Activated naive CD4-positive, alpha-beta T cell treated with Interleukin-2 at 50 U/mL for 16 hours (primary cell): ENCODE measurements at places on chromosomes 6 and 20.

GRCh38 chr6:42808492-42809483, 26.9 kb downstream of the BICRAL start:
- no peak for DNase-seq

DNA sequence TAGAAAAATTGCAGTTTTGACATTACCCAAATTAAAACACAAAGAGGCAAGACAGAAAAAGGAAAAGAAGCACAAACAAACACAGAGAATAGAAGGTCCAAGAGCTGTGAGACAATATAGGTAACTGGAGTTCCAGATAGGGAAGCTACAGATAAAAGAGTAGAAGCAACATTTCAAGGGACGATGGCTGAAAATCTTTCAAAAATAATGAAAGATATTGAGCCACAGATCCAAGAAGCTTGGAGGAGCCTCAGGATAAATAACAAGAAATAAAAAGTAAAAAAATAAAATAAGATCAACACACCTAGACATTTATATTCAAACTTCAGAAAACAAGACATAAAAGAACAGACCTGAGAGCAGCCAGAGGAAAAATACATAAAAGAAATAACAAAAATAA, 164.9 kb downstream of the FNDC1 start:
- DNase-seq, result no peak

DNA sequence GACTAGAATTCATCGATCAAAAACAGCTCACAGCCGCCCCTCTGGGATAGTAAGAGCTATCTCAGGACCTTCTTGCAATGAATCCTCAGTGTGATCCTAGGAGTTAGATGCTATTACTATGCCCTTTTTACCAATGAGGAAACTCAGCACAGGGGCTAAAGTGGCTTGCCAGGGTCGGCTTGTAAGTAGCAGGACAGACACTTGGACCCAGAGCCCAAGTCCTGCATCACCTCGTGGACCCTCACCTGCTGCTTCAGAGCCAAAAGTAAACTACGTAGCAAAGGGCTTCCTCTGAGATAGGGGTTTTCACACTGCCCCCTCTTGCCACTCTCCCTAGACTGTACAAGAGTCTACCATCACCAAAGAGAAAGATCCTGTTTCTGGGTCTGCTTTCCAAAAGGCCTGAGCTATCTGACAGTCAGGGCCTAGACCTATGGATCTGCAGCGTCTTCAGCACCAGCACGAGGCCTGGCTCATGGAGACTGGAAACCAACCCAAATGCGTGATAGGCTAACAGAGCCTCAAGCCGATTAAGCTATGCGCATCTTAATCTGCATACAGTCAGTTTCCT, 172.3 kb downstream of the ANKRD60 start:
- DNase-seq, result no peak

GRCh38 chr6:134853111-134854055, 96.5 kb downstream of the ALDH8A1 start:
- DNase-seq, result no peak

DNA sequence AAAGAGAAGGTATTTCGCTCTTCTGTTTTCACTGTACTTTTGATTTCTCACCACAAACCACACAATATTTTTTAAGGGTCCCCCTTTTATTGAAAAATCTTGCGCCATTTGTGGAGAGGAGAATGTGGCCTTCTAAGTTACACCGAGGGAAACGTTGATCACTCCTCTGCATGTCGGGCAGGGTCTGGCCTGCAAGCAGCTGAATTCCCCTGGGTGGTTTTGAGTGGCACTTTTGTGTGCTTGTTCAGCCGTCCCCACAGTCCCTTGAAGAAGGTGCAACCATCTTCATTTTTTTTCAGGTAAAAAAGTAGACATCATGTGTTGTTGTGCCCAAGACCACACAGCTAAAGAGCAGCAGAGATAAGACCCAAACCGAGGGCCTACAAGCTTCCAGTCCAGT, 6.1 kb downstream of the GPR31 start:
- no peak for DNase-seq

DNA sequence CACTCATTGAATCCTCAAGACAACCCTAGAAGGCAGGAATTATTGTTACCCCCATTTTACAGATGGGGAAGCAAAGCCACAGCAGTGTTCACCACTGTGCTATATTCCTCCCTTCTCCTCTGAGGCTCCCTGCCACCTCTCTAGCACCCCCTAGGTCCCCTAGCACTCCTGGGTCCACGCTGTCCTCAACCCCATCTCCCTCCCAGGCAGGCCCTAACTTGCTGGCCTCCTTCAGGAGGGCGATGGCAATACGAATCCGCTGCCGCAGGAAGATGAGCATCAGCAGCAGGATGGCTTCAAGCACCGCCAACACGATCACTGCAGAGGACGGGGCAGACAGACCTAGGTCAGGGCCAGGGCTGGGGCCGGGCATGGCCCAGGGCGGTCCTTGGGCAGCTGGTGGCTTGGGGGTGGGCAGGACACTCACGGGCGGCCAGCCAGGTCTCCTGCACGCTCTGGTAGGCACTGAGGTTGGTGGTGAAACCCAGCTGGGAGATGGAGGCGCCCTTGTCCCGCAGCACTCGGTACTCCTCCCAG, 7.8 kb upstream of the NEU1 start:
- no peak for DNase-seq

DNA sequence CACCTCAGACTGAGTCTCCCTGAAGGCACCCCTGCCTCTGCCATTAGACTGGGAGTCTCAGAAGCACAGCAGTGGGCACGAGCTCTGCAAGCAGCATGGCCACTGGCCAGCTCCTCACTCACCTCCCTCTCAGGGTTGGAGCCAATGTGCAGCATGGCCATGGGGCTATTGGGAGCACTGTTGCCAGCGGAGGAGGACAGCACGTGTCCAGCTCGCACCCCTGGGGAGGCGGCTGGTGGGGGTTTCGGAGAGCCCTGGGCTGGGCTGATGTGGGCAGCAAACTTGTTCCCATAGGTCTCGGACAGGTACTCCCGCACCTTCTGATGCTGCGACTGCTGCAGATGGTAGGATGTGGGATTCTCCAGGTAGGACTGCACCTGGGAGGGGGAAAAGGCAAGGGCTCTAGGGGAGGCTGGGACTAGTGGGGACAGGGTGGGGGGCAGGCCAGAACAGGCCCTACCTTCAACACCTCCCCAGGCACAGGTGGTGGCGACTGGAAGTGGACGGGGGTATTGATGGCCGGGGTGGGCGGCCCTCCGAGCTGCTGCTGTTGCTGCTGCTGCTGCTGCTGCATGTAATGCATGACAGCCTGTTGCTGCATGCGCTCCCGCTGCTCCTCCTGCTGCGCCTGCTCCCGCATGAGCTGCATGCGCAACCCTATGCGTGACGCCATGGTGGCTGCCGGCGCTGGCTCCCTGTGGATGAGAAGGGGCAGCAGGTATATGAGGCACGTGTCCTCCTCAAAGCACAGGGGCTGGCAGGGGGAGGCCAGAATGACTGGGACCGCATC, 44.7 kb downstream of the TFEB start:
- no peak for DNase-seq

DNA sequence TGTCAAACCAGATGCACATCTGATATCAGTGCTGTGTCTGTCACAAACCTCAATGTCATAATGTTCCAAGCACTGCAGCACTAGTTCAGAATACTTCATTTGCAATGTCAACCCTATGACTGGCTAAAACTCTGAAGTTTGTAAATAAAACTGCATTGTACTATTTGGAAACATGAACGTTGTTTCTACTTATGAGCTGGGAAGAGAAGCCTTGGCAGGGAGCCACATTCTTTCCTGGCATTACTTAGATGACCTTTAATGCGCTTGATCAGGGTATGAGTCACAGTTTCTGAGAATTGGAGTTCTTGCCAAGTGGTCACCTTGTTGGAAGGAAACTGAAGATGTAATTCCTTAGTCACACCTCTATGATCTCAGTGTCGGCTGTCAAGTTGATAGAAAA, 664.8 kb upstream of the MMS22L start:
- no peak for DNase-seq

DNA sequence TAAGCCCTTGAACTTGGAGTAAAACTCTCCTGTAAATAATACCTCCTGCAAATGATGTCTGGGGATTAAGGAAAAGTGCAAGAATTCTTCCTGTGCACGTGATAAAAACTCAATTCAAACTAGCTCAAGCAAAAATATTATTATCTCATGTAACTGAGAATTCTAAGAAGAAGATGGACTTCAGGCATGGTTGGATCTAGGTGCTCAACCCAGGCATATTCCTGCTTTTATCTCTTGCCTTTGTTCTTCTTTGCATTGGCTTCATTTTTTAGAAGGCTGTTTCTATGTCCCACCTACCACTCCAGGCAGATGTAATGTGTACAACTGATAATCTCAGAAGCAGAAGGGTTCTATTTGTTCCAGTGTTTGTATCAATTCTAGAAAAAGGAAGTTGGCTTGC, 95.8 kb downstream of the DACT2 start:
- no peak for DNase-seq
